ENCODE measurements at places on chromosomes 16 and 17.

DNA sequence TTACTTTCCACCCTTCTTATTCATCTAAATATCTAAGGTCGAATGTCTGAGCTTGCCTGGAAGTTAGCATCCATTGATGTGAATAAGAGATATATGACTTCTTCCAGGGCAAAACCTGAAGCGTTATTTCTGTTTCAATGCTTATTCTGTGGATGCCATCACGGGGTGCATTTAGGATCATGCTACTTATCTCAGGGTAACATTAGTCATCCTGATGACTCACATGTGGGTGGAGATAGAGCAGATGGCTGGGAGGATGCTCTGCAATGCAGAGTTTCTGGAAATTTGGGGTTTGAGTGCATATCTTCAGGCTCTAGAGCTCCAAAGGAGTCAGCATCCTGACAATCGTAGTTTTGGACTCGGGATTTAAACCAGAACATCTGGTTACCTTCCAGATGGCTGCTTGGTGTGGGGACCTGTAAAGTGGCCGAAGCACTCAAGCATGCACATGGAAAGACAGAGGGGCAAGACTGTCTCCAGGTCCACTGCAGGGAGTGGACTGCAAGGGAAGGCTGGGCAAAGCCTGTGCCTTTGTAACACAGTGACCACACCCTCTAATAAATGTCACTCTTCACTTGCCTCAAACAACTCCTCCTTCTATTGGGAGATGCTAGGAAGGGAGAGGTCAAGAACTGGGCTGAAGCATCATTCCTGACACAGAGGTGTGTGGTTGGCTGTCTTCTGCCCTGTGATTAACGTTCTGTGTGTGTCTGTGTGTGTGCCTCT, 175.2 kb upstream of the SALL1 start:
- DNase-seq = no peak

GRCh38 chr17:71349908-71350600, 770.8 kb upstream of the SOX9 start:
- DNase-seq = no peak

DNA sequence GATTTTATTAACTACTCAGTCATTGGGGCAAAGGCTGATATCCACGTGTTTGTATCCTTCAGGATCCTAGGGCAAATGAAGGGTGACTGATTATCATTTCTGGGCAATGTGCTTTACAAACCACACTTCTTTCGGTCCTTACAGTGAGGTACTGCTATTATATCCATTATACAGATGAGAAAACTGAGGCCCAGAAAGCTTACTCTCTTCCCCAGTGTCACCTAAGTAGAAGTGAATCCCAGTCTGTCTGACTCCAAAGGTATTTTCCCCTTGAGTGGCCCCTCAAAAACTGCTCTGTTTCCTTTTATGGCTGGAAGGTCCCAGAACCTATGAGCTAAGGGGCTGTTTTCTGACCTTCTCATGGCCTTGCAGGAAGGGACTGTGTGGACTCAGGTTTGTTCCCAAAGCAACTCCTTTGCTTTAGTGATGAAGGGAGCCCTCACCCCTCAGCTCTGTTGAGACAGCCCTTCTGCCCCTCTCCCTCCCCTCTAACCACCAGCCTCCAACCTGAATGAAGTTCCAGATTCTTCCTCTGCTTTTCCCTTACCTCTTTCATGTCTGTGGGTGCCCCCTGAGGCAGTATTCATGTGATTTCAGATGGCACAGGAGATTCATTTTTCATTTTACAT, 27.4 kb upstream of the ADGRG1 start:
- no peak for DNase-seq

DNA sequence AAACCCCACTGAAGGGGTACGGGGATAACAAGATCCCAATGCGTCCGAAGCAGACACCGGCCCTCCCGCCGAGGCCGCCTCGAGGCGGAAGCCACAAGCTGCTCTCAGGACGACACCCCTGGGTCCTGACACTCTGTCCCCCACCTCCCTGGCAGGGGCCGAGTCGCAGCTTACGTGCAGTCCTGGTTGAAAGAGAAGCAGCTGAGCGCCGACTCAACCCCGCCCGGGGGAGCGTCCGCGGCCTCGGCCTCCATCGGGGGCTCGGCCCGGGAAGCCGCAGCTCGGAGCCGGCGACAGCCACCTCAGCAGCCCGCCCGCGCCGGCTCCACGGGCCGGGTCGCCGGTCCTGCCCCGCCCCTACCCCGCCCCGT, at the start of gene WIPI1:
Gene WIPI1 (minus strand): TSS at position 329 of the 371 bp plus-strand sequence. CDS start 75 bp downstream, at position 254.
- no peak for DNase-seq

- no peak for DNase-seq
Observed at GRCh38 chr16:50523710-50524109, 24.5 kb upstream of the NKD1 start.

GRCh38 chr17:3506054-3506453, 30.3 kb downstream of the ASPA start:
- DNase-seq = no peak

- no peak for DNase-seq
Observed at GRCh38 chr16:62665269-62665668, 629.0 kb upstream of the CDH8 start.

GRCh38 chr17:31733326-31733725, 125.7 kb downstream of the COPRS start:
- no peak for DNase-seq

DNA sequence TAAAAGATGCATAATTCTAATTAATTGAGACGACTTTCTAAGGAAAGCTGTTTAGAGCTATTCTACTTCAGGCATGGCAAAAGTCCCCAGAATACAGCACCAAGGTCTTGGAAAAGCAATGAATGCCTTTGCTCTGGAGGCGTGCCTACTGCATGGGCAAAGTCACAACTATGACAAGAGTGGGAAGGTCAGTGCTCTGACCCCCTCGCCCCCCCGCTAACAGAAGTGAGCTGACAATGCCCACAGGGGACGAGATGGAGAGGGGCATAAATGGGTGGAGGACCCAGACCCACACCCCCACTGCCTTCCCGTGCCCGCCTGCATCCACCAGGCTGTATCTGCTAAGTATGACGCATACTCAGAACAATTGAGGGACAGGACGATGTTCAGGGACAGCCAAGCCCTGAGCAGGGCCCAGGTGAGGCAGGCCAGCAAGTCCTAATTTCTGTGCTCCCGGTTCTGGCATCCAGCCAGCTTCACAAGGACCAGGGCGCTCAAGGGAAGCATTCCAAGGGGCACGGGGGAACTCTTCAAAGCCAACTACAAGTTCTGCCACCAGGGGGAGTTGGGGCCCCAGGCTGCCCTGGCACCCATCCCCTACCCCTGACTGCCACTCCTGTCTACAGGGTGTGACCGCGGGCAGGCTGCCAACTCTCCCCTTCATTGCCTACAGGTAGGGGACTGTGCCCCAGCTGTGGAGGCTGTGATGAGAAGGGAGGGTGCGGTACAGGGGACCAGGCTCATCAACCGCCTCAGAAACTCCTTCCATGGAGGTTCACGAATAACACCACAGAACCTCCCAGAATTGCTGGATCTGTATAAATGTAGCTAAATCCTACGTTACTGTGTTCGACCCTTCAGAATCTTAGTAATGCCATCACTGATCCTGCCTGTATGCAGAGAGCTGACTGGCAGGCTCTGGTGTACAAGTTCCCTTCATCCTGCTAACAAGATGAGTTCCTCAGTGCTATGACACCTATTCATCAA, 20.8 kb downstream of the NPRL3 start:
- no peak for DNase-seq

- DNase-seq = no peak
Observed at GRCh38 chr17:4947010-4947410, 1.3 kb downstream of the PFN1 start.

GRCh38 chr17:66548659-66549310, 246.4 kb downstream of the PRKCA start:
- DNase-seq = no peak

DNA sequence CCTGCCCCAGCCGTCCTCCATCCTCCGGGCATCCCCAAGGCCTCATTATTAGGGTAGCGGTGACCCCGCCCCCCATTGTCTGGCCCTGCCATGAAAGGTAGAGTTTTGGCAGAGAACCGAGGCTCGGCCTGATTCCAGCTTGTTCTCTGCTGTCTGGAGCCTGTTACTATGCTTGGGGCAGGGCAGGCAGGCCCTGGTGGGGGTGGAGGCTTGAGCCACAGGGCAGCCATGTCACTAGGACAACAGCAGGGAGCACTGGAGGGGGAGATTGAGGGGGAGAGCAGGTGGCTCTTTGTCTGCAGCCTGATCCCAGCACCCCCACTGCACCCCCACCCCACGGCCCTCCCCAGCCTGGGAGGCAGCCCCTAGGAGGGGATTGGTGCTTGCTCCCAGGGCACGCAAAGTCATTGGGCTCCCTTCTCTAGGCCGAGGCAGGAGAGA, 15.4 kb downstream of the RHBDL3 start:
- DNase-seq = no peak

DNA sequence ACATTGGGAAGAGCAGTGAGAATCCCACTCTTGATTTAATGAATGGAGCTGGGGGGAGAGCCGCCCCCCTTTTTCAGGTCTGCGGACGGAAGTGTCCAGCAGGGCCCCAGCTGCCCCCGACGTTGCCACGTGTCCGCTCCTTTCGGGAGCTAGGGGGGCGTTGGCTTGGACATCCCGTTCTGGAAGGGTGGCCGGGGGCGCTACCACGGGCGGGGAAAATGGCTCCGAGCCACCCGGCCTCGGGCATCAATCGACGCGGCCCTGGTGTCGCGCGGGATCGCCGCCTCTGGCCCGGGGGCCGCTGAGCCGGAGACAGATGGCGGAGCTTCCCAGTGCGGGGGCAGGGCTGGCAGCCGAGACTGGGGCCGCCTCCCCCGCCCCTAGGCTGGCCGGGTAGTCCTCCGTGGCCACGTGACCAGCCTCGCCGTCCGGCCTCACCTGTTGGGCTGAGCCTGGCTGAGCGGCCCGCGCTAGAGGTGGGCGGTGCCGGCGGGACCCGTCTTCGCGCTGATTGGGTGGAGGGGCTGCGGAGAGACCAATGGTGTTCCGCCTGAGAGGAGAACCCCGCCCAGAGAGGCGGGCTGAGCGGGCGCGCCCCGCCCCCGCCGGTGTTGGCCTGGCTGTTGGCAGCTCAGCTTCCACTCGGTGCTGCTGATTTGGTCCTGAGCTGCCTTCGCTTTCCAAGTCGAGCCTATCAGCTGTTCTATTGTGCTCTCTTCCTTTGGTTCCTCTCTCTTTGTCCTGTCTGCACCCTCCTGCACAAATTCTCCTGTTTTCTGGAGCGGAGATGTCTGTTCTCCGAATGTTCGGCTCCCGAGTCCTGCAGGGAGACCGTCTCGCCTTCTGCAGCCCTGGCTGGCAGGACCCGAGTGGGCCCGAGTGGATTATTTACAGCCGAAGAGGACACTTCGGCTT, 8.3 kb downstream of the HS3ST3B1 start:
- peak; percentile 70 for DNase-seq

GRCh38 chr17:19021622-19022083, 17.1 kb upstream of the FAM83G start:
- no peak for DNase-seq

DNA sequence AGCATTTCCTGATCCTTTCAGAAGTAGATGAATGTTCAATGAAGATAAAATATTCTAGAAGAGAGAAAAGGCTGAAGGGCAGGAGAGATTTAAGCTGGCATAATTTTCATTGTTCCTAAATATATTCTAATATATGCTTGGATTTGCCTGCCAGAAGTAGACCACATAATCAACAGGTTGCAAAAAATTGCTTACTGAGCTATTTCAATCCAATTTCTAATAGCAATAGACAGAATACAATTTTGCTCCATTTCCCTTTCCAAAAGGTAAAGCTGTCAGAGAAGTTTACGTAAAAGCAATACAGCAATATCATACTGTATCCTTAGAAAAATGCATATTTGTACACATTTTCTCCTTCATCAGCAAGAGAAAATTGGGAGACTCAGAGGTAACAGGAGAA, 237.3 kb downstream of the PMP22 start:
- DNase-seq = no peak

Measured in urinary bladder (tissue), 4 donors.